ENCODE measurements at places on chromosomes 12 and 14.

GRCh38 chr12:19437996-19438395 lies 1.3 kb upstream of the AEBP2 start:
- no peak for DNase-seq

DNA sequence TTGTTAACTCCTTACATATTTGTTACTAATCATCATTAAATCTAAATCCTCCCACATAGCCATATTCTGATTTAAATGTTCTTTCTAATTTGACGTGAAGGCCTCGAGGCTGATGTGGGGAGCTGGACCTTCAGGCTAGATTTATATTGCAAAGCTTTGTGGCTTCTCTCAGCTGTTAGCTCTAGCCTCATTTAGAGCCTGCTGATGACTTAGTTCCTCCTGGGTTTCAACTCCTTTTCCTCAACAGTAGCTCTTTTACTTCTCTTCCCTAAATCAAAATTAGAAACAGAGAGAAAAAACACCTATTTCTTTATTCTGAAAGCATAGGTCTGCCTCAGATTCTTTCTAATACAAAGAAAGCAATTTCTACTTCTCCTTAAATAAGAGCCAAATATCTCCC lies 477.5 kb upstream of the CCDC196 start:
- no peak for DNase-seq

DNA sequence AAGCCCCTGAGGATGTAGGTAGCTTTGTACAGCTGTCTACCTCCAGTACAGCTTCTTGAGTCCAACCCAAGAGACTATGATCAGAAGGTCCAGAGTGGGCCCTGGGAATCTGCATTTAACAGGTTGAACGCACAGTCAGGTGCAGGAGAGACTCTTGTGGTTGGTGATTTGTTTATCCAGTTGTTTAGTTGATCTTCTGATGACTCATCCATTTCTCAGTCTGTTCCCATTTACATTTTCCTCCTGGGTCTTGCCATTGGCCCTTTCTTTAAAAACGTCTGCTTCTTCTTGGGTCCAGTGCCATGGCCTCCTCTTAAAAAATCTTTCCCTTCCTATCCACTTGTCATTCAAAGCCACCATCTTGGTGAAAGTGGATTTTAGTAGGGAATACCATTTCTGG lies 734.2 kb downstream of the MED13L start:
- DNase-seq, result no peak

DNA sequence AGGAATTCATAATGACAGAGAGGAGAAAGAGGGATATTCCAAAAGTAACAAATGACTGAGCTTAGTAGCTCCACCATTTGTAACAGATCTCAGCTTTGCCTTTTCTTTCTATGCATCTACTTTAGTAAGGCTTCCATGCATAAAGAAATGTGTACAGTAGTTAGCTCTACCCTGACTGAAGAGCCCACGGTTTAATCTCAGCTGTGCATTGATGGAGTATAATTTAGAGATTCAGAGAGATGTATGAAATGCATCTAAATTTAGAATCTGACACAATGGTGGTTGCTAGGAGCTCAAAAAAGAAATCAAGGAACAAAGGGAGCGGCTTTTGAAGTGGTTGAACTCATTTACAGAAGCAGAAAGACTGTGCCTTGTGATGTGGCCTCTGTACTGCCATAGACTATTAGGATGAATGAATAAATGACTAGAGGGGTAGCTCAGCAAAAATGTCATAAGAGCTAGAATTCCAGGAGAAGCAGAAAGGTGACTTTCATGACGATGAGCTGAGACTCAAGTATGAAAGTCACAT lies 838.6 kb downstream of the RPS29 start:
- DNase-seq, result no peak

DNA sequence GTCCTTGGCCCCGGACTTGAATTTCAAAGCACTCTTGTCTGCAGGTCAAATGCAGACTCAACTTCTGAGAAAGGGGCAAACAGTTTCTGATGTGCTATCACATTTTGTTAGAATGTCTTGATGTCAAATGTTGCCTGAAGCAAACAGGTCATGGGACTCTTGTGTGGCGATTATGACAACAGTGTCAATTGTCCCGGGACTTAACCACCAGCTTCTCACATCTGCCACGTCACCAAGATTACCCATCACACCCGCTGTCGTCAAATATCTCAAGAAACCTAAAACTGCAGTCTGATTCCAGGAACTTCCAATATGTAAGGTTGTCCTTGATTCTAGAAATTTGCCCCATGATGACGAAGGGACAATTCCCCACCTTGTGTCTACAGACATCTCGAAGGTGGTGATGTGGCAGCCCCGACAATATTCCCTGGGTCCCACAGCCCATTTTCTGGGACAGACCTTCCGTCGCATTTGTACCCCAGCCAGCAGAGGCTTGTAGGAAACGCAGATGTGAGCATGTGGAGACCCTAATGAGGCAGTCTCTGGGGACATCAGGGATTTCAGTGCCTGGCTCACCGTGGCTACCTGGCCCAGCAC lies 21.3 kb downstream of the LRTM2 start:
- DNase-seq, result no peak

DNA sequence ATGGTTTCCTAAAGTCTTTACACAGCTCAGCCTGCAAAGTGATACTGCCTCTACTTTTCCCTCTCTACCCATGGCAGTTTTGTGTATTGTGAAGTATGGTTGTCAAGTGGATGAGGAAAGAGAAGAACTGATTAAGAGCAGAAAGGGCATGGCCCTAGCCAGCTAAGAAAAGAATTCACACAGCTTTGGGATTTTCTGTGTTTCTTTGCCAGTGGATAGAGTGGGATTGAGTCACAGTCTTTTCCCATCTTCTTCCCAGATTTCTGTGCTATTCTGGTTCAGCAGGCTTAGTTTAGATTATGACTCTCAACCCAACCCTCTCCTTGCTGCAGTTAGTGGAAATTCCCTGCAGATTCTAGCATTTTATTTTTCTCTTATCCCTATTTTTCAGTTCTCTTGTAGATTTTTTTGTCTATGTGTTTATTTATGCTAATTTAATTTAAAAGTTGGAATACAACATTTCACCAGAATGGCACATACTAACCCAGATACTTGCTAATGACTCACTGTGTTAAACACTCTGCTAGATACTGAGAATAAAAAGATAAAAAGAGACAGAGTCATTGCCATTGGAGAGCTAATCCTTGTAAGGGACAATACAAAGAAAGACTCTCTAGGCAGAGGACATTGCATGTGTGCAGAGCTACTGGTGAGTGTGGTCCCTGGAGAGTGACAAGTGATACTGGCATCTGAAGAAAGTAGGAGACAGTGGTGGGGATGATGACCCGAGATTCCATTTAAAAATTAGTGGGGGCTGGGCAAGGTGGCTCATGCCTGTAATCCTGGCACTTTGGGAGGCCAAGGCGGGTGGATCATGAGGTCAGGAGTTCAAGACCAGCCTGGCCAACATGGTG lies 106.3 kb downstream of the ST8SIA1 start:
- DNase-seq, result no peak

DNA sequence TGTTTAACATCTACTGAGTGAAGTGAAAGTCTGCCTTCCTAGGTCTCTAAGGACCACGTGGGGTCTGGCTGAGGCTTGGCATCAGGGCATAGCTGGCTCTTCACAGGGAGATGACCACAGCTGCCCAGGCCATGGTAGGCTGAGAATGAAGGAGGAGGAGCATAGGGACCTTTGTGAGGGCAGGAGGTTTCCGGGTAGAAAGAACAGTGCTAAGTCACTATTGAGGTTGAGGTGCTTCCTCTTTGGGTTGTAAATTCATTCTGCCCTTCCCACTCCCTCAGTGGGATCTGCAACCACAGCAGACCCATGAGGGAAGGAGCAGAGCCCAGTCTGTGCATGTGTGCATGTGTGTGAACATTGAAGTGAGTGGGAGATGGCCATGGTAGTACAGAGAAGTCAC lies 909.6 kb downstream of the VRK1 start:
- no peak for DNase-seq

DNA sequence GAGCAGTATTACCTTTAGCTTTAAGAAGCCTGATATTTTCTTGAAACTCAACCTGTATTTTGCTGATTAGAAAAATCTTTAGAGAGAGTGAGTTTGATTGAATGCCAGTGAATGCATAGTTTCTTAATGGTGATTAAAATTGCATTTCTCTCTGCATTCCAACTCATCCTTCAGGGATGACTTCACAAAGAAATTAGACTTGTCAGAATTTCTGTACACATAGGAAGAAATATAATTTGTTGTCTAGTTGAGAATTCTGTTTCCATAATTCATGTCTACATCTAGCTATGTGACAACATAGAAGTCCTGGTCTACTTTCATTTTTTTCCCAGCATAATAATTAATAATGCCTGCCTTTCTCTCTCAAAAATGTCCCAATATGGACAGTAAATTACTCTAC lies 136.6 kb downstream of the OTOGL start:
- DNase-seq, result no peak

- no peak for DNase-seq
These were observed 110.4 kb downstream of the BCAT1 start for GRCh38 chr12:24838531-24838950.

DNA sequence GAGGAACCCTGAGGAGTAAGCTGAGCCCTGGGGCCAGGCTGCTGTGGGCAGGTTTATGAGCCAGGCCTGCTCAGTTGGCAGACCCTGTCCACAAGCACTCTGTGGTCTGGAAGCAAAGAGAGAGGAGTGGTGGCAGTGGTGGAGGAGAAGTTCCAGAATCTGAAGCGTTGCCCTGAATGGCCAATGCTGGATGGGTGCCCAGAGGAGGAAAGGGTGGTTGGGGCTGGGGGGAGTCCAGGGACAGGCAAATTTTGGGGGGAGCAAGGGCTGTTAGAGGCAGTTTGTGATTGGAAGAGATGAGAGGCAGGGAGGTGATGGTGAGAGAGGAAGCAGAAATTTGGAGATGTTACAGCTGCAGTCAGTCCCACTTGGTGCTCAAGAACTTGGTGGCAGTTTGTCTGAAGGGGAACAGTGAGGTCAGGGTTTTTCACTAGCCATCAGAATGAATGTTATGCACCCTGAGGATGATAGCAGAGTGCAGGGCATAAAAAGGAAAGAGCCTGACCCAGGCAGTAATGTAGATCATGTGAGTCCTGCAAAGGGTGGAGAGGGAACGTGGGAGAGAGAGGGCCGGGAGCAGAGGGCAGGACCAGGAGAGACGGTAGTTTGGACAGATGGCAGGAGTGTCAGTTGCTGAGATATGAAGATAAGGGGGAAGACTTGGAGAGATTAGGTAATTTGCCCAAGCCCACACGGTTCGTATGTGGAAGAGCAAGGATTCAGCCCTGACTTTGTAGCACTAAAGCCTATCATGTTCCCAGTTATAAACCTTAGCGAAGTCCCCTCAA lies 51.2 kb downstream of the GALNT8 start:
- DNase-seq, result no peak

Measured in stimulated activated CD4-positive, alpha-beta T cell treated with anti-CD3 and anti-CD28 coated beads, Interleukin-4, amount 100 ng/mL, for 4 hours (primary cell).